Left colon (tissue), 2 donors: ENCODE measurements at places on chromosomes 2 and 18. TPM values are rescaled to one million over a fixed set of nuclear protein-coding genes. Genes with fewer than 3 reads are reported as not detected.

DNA sequence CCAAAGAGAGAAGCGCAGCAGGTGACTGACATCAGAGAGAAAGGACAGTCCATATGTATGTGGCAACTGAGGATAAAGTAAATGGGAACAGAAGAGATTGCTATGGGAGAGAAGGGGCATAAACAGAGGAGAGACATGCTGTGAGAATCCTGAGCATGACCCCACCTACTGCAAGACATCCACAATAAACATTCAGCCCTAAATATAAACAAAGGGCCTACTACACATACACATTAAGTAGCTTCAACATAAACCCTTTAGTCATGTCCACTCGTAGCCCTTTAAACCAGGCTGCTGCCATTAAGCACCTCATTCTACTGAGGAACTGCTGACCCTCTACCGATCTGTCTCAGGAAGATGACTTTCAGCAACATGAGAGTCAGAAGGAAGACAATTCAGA lies 32.9 kb downstream of the CCBE1 start:
- no peak for DNase-seq

- no peak for DNase-seq
Measured at GRCh38 chr18:57435846-57436190, 644 bp downstream of the ONECUT2 start.

- DNase-seq: no peak
Measured at GRCh38 chr18:4510160-4510559, 55.1 kb upstream of the DLGAP1 start.

- DNase-seq: no peak
Measured at GRCh38 chr2:6297238-6297637, 568.5 kb downstream of the CMPK2 start.

Gene DQX1
- total RNA-seq: 34.3 TPM
